ENCODE measurements at places on chromosomes 5 and 9. TPM values are rescaled to one million over a fixed set of nuclear protein-coding genes. Genes with fewer than 3 reads are reported as not detected.

Gene PROB1
- 0.67 TPM for polyA plus RNA-seq

Gene ARHGEF37
- polyA plus RNA-seq, result 0.55 TPM

Gene KLHL3
- polyA plus RNA-seq, result 4.9 TPM

Gene TAF1L
- polyA plus RNA-seq, result not detected

Gene C9orf85
- polyA plus RNA-seq, result 11.1 TPM

GRCh38 chr9:125655691-125656410 is 51.2 kb downstream of the MAPKAP1 start:
- no peaks in the 10 kb centered on the region for H3K27me3 ChIP-seq
- H3K27ac ChIP-seq, result no peak overlapping the region
- no peak overlapping the region for H3K4me3 ChIP-seq
- peaks cover 37% of the 10 kb centered on the region for H3K36me3 ChIP-seq
- DNase-seq, result no peak
- no peaks in the 10 kb centered on the region for H3K4me1 ChIP-seq

GRCh38 chr5:8209500-8209899 is 340.6 kb downstream of the MTRR start:
- DNase-seq, result no peak
- H3K4me1 ChIP-seq, result no peaks in the 10 kb centered on the region
- no peaks in the 10 kb centered on the region for H3K36me3 ChIP-seq
- H3K27me3 ChIP-seq, result no peaks in the 10 kb centered on the region

- no peaks in the 10 kb centered on the region for H3K36me3 ChIP-seq
- peaks cover 5% of the 10 kb centered on the region for H3K27me3 ChIP-seq
- no peaks in the 10 kb centered on the region for H3K4me1 ChIP-seq
- no peak overlapping the region for H3K27ac ChIP-seq
- no peak overlapping the region for H3K4me3 ChIP-seq
Observed at GRCh38 chr5:76125888-76126287, 42.7 kb downstream of the SV2C start.

DNA sequence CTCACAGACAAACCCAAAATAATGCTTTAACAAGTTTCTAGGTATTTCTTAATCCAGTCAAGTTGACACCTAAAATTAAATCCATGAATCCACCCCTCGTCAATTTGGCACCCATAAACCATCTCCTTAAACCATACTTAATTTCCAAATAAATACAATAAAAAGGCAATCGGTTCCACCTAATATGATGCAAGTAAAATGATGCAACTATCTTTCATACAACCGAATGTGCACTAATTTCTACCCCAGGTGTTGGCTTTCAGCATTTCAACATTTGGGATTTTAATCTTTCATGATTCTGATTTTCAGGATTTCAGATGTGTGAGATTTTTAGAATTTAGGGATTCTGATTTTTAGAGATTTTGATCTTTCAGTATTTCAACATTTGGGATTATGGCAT is 17.3 kb downstream of the PRKAA1 start:
- H3K4me3 ChIP-seq, result no peak overlapping the region
- H3K4me1 ChIP-seq, result no peaks in the 10 kb centered on the region
- H3K27ac ChIP-seq, result no peak overlapping the region
- no peaks in the 10 kb centered on the region for H3K27me3 ChIP-seq

GRCh38 chr5:150021491-150022157 is 21.1 kb downstream of the HMGXB3 start:
- DNase-seq, result no peak
- H3K36me3 ChIP-seq, result peaks cover 96% of the 10 kb centered on the region
- H3K4me1 ChIP-seq, result no peaks in the 10 kb centered on the region
- H3K27ac ChIP-seq, result no peak overlapping the region
- H3K27me3 ChIP-seq, result no peaks in the 10 kb centered on the region

DNA sequence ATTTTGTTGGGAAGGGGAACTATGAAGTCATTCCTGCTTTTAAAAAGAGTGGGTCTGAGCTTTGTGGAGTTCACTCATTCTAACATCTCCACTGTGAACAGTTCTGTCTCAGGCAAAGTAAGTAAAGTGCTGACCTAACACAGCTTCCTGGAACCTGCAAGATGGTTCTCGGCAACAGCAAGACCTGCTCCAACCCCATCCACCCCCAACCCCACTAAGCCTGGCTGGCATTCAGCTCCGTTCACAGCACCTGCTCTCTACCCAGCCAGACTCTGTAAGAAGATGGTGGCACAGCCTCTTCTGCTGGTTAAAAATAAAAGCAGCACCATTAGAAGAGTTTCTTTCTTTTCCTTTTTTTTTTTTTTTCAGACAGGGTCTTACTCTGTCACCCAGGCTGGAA is 42.0 kb downstream of the EPB41L4B start:
- no peak for DNase-seq
- H3K4me3 ChIP-seq, result no peak overlapping the region
- no peak overlapping the region for H3K27ac ChIP-seq
- peaks cover 2% of the 10 kb centered on the region for H3K27me3 ChIP-seq

DNA sequence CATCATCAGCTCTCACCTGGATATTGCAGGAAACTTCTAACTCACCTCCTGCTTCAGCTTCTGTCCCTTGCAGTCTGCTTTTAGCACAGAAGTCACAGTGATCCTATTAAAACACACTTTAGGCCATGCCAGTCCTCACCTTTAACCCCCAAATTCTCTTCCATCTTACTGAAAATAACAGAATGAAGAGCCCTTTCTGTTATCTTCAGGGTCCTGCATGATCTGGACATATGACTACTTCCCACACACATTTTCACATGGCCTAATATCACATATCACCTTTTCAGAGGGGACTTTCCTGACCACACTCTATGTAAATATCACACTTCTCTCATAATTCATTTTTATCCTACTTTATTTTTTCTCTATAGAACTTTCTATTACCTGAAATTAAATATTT is 550.6 kb upstream of the CLINT1 start:
- H3K4me3 ChIP-seq, result no peak overlapping the region
- H3K36me3 ChIP-seq, result no peaks in the 10 kb centered on the region
- DNase-seq, result no peak
- no peaks in the 10 kb centered on the region for H3K4me1 ChIP-seq
- H3K27me3 ChIP-seq, result no peaks in the 10 kb centered on the region

- no peak for DNase-seq
- H3K36me3 ChIP-seq, result no peaks in the 10 kb centered on the region
- H3K4me3 ChIP-seq, result no peak overlapping the region
- no peaks in the 10 kb centered on the region for H3K27me3 ChIP-seq
- H3K4me1 ChIP-seq, result peaks cover 14% of the 10 kb centered on the region
- no peak overlapping the region for H3K27ac ChIP-seq
Observed at GRCh38 chr9:135898634-135899407, 8.5 kb downstream of the CAMSAP1 start.

DNA sequence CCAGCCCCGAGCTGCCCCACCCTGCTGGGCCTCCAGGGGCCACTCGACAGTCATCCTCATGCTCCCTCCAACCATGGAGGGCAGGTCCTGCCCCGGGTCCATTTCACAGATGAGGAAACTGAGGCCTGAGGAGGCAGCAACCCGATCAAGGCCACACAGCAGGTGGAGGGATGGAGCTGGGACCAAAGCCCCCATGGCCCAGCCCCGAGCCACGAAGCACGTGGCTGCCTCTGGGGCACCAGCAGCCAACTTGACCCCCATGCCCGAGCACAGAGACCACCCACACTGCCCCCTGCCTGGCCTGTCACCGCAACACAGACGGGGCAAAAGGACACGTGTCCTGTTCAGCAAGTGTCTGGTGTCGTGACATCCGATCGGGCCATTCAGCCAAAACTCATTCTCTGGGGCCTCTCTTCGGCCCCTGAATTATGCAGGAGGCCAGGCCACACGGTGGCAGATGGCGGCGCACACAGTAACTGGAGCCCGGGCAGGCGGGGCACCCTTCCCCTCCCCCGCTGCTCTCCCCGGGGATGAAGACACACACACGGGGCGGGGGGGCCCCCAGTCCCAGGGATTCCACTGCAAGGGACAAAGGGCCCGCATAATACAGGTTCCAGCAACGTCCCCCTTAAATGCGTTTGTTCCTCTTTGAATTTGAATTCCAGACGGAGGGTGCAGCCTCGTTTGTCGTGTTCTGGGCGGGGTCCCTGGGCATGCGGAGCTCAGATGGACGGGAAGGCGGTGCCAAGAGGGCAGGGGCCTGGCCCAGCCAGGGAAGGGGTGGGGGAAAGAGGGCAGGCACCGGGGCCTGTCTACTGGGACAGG is 29.4 kb upstream of the TMEM250 start:
- no peak for DNase-seq
- H3K27me3 ChIP-seq, result no peaks in the 10 kb centered on the region
- no peak overlapping the region for H3K27ac ChIP-seq
- no peaks in the 10 kb centered on the region for H3K36me3 ChIP-seq

- no peak for DNase-seq
- H3K27ac ChIP-seq, result no peak overlapping the region
- H3K36me3 ChIP-seq, result no peaks in the 10 kb centered on the region
- no peaks in the 10 kb centered on the region for H3K4me1 ChIP-seq
- no peaks in the 10 kb centered on the region for H3K27me3 ChIP-seq
Observed at GRCh38 chr5:18602402-18602801, 968.1 kb downstream of the TAF11L14 start.

DNA sequence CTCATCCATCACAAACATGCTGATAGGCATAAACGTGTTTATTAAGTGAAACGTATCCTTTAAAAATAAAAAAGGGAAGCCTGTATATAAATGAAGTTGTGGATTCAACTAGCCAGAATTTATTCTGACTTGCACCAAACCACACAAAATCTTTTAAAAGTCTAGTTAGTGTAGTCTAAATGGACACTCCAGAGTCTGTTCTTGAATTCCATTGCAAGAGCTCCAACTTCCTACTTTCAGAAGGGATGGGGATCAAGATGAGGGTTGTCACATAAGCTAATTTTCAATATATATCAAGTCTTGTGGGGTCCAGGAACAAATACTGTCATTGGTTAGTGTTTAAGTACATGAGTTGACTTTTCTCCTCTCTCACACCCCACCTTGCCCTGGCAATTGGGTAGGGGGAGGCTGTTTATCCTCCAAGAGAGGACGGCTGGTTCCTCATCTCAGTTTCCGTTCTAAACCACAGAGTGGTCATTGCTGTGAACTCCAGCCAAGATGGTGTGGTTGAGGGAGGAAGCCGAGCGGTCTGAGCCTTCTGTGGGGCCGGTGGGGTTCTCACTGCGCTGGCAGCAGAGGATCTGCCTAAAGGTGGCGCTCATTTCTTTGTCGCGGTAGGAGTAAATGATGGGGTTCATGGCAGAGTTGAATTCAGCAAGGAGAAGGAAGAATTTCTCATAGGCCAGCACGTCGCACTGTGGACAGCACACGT is 163.2 kb downstream of the LPAR1 start:
- DNase-seq, result no peak
- no peaks in the 10 kb centered on the region for H3K27me3 ChIP-seq
- no peak overlapping the region for H3K27ac ChIP-seq

DNA sequence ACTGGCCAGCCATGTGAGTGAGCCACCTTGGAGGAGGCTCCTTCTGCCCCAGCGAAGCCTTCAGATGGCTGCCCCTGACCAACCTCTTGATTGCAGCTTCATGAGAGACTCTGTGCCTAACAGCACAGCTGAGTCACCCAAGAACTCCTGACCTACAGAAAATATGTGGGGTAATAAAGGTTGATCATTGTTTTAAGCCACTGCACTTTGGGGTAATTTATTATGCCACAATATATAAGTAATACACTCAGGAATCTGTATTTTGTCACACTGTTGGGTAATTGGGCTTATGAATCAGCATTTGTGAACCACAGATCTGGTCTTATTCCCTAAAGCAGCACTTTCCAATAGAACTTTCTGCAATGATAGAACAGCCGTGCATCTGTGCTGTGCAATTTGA is 24.4 kb upstream of the VDAC1 start:
- H3K27me3 ChIP-seq, result peaks cover 3% of the 10 kb centered on the region
- DNase-seq, result no peak
- H3K36me3 ChIP-seq, result no peaks in the 10 kb centered on the region
- no peaks in the 10 kb centered on the region for H3K4me1 ChIP-seq
- H3K27ac ChIP-seq, result no peak overlapping the region

GRCh38 chr5:132055808-132056609 is 4.4 kb upstream of the IL3 start:
- H3K4me1 ChIP-seq, result peaks cover 33% of the 10 kb centered on the region
- DNase-seq, result peak; percentile 74
- no peaks in the 10 kb centered on the region for H3K36me3 ChIP-seq
- no peak overlapping the region for H3K4me3 ChIP-seq

DNA sequence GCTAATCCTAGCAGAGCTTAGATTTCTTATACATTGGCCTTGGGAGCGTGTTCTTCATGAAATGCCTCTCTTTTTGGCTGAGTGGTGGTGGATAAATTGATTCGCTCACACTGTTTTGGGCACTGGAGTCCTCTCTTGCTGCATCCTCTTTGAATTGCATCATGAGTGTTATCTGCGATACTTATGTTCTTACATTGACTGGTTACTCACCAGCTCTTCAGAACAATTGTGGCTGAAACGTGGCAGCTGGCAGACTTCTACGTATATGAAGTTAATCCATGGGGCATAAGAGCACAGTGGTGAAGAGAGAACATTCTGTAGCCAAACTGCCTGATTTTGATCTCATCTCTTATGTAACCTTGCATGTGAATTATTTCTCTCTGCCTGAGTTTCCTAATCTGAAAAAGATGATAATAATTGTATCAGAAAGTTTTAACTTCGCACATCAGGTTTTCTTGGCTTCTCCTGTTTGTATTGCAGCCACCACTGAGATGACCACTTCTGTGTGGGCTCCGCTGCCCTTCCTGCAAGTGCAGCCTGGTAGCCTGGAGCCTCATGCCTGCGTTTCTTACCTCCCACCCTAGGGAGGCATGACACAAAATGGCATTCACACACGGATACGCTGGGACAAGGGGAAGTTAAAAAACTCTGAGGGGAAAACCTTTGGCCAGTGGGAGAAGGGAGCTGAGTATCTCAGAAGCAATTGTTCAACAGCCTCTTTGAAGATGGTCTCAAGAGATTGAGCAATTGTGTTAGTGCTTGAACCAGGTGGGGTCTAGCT is 295.2 kb downstream of the ARHGAP26 start:
- DNase-seq, result no peak
- no peak overlapping the region for H3K27ac ChIP-seq
- no peaks in the 10 kb centered on the region for H3K27me3 ChIP-seq

GRCh38 chr5:37882636-37883035 is 42.8 kb upstream of the GDNF start:
- no peaks in the 10 kb centered on the region for H3K4me1 ChIP-seq
- H3K27me3 ChIP-seq, result no peaks in the 10 kb centered on the region
- no peak for DNase-seq

- no peak overlapping the region for H3K27ac ChIP-seq
- no peaks in the 10 kb centered on the region for H3K27me3 ChIP-seq
- H3K4me3 ChIP-seq, result no peak overlapping the region
- H3K36me3 ChIP-seq, result no peaks in the 10 kb centered on the region
Observed at GRCh38 chr5:142971303-142972013, 201.3 kb downstream of the ARHGAP26 start.

- H3K4me1 ChIP-seq, result no peaks in the 10 kb centered on the region
- no peak for DNase-seq
- H3K4me3 ChIP-seq, result no peak overlapping the region
- no peak overlapping the region for H3K27ac ChIP-seq
- peaks cover 2% of the 10 kb centered on the region for H3K27me3 ChIP-seq
Observed at GRCh38 chr9:91488341-91488740, 64.7 kb upstream of the NFIL3 start.

DNA sequence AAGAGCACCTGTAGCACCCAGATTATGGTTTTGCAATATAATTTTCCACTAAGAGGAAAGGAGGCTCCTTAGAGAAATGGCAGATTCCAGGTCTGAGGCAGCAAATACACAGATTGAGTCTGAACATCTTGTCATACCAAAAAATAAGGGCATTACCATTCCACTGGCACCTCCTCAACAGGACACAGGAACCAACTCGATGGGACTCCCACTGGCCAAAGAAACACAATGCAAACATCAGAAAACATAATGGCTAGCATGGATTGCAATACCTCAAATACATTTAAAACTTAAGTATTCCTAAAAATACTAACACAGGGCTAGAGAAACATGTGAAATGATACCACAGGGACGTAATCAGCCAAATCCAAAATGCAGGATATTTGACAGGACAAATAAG is 12.4 kb upstream of the RANBP17 start:
- H3K36me3 ChIP-seq, result no peaks in the 10 kb centered on the region
- H3K27ac ChIP-seq, result no peak overlapping the region
- H3K27me3 ChIP-seq, result no peaks in the 10 kb centered on the region
- DNase-seq, result no peak
